BJ (cell line): ENCODE measurements at places on chromosomes 6 and 20. TPM values are rescaled to one million over a fixed set of nuclear protein-coding genes. Genes with fewer than 3 reads are reported as not detected.

DNA sequence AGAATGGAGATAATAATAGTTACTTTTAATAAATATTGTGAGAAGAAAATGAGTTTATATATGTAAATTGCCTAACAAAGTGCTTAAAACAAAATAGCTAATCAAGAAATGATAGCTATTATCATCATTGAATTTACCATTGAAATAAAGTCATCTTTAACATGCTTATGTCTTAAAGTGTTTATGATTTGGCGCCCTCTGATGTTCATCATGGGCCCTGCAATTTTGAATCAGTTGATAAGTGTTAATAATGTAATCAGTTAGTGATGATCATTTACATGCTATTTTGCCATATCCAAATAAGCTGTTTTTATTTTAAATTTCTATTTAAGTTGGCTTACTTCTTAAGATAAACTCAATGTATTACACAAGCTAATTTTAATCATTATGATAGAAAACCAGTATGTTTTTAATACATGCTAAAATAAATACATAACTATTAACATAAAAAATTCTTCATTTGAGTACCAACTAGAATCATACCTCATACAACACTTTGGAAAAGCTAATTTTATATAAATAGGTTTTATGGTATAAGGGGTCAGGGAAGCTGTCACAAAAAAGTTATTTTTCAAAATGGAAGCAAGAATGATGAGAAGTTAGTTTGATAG lies 39.2 kb upstream of the TPD52L1 start:
- no peak for DNase-seq

DNA sequence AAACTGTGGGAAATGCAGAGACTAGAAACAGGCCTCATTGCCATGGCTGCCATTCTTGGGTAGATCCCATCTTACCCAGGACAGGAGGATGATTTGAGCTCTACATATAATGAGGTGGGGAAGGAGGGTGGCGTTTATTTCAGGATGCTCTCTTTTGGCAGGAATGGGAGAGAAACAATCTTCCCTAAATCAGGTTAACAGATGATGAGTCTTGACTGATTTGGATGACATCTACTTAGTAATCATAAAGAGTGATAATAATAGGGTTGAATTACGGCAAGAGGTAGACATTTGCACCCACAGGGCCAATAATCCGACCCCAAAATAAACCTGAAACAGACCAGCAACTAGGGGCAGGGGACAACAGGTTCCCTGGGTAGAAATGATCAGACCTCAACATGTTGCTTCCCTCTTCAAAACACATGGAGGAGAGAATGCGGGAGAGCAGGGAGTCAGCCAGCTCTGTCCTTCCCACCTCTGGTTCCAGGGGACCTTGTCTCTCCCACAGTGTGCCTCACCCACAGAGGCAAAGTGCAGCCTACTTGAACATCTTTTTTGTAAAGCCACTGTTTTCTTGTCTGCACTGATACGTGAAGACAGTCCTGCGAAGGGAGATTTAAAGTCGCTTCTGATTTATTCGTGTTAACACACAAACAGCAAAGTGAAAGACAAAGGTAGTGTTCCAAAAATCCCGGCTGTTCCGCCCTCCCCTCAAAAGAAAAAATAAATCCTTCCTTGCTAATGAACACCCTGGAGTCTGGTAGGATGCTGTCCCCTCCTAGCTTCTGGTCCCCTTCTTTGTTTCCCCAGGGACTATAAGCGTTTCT lies 3.9 kb downstream of the FOXQ1 start:
- no peak for DNase-seq

- no peak for DNase-seq
These were observed 3.1 kb downstream of the BPIFB4 start for GRCh38 chr20:33082546-33082945.

DNA sequence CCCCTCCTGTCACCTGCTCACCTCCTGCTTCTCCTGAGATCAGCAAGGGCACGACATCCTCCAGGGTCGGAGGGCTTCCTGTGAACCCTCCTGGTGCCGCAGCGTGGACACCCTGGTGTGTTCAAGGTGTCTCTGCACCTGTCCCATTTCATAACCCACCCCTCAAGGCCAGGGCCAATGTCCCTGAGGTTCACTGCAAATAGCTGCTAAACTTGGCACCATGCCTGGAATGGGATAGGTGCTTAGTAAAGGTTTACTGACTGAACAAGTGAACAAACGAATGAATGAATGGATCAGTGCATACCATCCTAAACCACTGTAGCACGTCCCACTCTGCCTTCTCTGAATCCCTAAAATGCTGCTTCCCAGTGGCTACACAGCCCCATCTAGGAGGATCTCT lies 35.0 kb downstream of the SIRPA start:
- no peak for DNase-seq

- no peak for DNase-seq
These were observed 77.5 kb downstream of the CDH22 start for GRCh38 chr20:46230801-46231282.

DNA sequence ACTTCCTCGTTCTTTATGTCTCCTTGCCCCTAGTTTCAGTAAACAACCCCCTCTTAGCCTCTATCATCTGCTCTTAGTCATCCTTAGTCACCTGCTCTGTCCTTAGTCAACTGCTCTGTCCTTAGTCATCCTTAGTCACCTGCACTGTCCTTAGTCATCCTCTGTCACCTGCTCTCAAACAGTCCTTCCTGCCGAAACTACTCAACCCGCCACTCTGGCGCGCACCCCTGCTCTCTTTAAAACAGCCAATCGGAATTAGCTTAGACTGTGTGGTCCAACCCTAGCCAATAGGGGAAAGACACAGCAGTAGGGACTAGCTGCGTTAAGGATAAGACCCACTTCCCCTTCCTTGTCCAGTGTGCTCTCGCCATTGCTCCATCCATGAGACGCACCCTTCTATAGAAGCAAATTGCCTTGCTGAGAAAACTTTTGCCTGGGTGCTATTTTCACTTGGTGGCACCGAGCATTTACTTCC lies 73.9 kb downstream of the BACH2 start:
- no peak for DNase-seq

DNA sequence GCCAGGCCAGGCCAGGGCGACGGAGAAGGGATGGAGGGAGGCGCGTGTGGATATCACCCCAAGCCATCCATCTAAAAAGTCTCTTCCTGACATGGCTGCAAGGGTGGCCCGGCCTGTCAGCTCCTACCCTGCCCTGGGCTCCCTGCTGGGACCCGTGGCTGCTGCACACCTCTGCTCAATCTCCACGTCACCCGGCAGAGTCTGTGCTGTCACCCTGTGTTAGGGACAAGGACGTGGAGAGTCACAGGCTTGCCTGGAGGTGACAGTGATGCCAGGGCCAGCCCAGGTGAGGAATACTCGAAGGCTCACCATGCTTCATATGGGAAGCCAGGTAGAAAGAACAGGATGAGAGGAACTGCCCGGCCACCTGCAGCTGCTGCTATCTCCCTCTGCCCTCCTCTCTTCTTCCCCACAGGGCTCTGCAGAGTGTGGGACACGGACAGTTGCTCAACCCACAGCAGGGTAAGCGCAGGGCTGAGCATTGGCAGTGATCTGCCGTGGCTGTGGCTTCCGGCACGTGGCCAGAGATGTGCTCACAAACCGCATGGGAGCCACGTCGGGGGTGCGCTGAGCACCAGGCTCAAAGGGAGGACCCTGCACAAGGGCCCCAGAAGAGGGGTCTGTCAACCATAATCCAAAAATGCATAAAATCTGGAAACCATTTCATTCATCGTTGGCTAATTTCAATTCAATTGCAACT lies 214.3 kb downstream of the DLL1 start:
- DNase-seq, result no peak

DNA sequence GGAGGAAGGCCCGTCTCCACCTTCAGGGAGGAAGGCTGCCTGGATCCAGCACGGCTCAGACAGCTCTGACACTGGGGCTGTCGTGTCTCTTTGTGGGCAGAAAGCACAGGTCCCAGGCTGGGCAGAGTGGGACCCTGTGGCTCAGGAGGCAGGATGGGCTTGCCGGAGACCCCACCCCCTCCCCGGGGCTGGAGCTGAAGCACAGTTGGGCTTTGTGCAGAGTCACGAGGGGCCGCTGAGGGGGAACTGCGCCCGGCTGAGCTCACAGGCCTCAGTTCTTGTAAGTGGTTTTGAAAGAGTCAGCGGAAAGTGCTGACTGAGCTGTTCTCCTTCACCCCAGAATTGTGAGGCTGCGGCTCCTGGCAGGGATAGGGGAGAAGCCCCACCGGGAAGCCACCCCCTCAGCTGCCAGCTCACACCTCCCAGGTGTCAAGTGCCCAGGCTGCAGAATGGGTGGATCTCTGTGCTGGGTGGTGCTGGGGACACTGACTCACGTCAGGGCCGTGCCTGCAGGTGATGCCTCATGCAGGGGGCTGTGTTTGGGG lies 145.5 kb upstream of the RNF24 start:
- DNase-seq, result no peak

DNA sequence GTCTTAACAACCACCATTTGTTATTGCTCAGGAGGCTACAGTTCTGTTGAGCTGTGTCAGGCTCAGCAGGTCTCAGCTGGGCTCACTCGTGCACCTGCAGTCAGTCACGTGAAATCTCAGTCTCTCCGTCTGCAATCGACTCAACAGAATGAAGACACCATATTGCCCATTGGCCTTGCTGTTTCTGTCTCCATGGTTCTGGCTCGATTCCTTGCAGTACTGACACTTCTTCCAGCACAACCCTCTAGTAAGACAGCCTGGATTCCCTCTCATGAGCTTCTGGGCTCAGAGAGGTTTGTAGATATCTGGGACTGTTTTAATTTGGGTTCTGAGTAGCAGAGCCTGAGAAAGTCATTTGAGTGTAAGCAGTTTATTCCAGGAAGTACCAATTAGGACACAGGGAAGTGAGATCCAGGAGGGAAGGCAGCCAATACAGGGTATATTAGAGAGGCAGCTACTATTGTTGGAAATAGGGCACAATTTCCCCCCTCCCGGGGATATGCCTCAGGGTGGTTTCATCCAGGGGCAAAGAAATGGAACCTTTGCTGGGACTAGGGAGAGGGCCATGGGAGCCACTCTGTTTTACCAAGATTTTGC lies 87.4 kb upstream of the RALGAPA2 start:
- no peak for DNase-seq

Gene GPR6
- polyA plus RNA-seq, result not detected in 2 replicates
